ENCODE measurements at places on chromosomes 3 and 15.

DNA sequence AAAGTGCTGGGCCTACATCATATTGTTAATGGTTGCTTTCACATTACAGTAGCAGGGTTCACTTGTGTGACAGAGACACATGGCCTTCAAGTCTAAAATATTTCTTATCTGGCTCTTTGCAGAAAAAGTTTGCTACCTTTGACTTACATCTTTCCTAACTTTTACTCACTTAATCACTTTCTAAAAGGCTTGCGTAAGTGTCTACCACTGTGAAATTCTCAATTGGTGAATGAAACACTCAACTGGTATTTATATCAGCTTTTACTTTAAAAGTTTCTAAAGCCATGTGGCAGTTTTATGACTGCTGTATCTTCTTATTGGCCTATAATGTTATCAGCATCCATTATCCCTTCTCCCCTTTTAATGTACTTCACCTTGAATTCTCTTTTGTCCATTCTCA is 554.5 kb downstream of the ZIC1 start:
- DNase-seq, result no peak

DNA sequence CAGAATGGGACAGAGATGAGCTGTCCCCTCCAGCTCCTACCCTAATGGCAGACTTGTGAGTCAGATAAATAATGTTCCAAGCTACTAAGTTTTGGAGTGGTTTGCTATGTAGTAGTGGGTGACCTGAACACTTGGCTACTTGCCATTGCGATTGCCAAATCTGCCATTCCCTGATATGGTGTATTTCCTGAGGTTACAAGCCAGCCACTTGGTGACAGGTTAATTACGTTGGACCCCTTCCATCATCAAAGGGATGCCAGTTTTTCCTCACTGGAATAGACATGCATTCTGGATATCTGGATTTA is 33.6 kb downstream of the MORF4L1 start:
- no peak for DNase-seq

GRCh38 chr3:67296039-67296892 is 298.2 kb downstream of the KBTBD8 start:
- no peak for DNase-seq

DNA sequence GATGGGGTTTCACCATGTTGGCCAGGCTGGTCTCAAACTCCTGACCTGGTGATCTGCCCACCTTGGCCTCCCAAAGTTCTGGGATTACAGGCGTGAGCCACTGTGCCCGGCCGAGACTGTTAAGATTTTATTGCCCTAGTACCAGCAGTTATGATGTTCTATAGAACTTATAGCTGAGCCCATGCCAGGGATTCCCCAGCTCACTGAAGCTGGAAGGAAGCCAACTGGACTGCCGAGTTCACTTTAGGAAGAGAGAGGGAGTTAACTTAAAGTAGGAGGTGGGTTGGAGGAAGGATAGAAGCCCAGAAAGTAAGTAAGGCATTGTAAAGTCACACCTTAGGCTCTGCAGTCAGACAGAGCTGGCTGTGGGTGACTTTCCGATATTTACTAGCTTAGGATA is 101.1 kb upstream of the BOC start:
- no peak for DNase-seq

DNA sequence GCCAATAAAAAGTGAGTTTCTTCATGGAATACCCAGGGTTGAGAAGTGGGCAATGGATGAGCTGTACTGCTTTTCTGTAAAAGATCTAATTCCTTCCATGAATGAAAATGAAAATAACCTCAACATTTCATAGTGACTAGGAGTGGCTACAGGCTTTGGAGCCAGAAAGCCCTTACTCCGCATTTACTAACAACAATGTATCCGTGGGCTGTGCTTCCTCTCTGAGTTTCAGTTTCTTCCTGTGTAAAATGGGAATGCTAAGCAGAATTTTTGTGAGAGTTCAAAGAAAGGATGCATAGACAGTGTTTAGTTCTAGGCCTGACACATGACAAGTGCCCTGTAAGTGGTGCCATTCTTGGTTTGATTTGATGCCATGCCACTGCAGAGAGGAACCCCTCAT is 47.5 kb upstream of the TM4SF1 start:
- no peak for DNase-seq

DNA sequence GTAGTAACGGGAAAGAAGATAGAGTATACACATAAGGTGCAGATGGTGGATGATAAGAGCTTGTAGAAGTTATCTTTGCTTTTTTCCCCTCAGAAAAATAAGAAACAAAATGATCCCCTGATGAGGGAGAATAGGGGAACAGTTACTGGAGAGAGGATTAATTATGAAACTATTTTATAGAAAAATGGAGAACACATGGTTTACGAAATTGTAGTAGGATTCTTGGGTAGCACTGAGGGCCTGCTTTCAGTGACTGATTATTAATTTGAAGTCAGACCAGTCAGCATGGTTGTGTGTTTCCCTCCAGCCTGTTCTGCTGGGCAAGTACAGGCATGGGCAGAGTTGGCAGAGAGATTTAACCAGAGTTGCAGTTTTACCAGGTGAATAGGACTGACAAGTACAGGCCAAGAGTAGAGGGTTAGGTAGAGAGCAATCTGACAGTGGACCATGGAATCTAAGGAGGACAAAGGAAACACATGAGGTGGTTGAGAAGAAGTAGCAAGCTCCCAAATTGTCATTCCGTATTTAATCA is 5.9 kb downstream of the SLC49A4 start:
- no peak for DNase-seq

- no peak for DNase-seq
Observed at GRCh38 chr3:74646094-74646493, 31.6 kb upstream of the CNTN3 start.

DNA sequence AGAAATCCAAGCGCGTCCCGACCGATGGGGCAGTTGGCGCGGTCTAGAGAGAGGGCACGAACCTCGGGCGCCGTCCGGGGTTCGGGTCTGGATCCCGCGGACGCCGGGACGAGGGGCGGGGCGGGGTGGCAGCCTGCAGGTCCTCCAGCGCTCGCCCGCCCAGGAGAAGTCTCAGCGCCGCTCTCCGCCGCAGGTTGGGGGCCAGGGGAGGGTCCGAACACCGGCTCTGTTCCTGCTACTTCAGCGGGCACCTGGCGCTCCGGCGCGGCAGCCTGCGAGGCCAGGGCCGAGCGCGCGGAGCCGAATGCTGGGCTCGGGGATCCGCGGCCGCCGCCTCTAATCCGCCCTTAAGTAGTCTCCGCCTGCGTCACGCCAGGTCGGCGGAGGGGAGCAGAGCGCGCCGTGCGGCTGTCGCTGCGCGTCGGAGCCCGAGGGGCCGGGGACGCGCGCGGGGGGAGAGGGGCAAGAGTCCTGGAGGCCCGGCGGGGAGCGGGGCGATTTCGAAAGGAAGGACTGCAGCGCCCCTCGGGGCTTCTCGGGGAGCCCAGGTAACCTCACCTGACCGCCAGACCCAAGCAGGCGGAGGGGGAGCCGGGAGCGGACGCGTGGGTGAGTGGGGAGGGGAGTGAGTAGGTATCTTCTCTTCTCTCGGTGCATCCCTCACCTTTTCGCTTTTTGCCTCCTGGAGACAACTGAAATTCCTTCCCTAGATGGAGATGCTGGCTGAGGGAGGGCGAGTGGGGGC is at the start of gene GJD2:
GJD2 (minus strand) TSS at position 325 of the 745 bp plus-strand sequence. CDS start 510 bp downstream, outside the sequence.
- DNase-seq, result no peak

GRCh38 chr3:60636846-60637245 is 614.4 kb downstream of the FHIT start:
- DNase-seq, result no peak

DNA sequence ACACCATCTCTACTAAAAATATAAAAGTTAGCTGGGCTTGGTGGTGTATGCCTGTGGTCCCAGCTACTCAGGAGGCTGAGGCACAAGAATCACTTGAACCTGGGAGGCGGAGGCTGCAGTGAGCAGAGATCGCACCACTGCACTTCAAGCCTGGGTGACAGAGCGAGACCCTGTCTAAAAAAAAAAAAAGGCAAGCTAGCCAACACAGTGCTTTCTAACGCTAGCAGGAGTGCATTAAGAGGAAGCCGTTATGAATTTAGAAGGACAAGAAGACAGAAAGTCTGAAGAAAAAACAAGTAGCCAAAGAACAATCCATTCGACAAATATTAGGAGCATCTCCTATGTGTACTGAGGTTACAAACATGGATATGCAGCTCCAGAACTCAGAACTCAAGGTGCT is 28.6 kb downstream of the BHLHE40 start:
- no peak for DNase-seq

DNA sequence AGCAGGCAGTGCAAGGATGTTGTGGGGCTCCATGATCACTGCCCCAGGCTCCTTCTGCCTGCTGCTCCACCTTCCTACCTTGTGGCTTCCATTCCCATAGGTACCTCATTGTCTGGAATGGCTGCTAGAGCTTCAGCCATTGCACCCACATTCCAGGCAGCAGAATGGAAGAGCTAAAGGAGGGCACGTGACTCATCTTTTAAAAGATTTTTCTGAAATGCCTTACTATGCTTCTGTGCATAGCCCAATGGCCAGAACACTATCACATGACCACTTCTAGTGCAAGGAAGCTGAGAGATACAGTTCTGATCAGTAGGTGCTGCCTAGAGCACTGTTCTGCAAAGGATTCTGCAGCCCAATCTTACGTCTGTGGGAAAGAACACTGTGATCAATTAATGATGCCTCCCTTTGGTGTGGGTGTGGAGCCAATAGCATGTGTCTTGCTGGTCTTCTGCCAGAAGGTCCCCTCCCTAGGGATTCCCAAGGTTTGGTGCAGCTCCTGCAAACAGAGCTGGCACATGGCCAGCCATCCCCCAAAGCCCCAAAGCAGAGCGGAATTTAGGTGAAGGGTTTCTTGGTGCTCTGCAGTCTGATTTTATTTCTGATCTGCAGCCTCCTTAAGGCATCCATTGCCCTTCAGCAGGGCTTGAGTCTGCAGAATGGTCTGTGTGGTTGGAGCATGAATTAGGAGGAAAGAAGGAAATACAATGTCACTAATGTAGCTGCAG is 34.4 kb downstream of the SPSB4 start:
- no peak for DNase-seq

- DNase-seq, result no peak
Observed at GRCh38 chr15:87829332-87830050, 427.0 kb downstream of the NTRK3 start.

GRCh38 chr3:193842029-193842798 is 249.2 kb downstream of the OPA1 start:
- DNase-seq, result no peak

GRCh38 chr3:136792556-136793330 is 26.2 kb upstream of the SLC35G2 start:
- DNase-seq, result no peak

DNA sequence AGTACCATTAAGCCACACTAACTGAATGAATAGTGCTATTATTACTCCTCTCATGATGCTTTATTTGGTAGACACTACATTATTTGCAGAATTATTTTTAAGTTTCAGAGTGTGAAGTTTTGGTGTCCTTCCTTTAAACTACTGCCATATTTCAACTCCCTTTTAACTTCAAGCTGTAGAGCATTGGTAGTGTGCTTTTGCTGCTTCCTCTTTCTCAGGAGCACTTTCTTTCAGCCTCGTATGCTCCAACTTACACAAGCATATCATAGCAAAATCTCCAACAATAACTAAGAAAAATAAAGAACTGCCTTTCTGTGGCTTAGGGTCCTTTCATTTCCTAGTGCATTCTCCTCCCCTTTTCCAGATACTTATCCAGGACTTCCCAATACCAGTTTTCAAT is 476.4 kb upstream of the AGTR1 start:
- DNase-seq, result no peak

DNA sequence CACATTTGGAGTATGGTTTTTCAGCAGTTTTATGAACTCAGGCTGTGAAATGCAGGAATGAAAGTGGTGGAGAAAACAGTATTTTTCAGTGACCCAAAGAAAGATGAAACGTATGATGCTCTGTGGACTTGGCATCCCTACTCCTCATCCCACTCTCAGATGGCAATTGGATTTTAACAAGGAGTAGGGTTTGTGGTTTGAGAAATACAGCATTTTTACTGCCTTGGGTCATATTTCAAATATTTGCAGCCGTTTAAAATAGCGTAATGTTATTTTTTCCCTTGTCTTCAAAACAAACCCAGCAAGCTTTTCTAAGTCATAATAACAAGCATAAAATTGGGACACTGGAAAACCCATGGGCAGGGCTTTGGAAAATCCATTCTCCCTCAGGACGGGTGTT is 117.2 kb upstream of the LRIG1 start:
- no peak for DNase-seq

DNA sequence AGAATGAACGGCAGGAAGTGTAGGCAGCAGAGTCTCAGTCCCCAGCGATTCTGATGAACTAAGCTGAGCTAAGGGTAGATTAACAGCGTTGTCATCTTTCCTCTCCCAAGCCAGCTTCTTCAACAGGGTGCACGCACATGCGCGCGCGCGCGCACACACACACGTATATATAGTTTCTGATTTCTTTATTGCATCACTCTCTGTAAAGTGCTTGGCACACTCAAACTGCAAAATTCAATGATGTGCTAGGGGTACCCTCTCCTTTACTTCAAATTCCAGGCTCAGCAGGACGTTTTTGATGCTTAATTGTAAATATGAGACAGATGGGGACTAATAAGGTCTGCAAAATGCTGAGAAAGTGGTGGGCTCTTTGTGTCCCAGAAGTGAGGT is 26.1 kb upstream of the VPS8 start:
- no peak for DNase-seq

DNA sequence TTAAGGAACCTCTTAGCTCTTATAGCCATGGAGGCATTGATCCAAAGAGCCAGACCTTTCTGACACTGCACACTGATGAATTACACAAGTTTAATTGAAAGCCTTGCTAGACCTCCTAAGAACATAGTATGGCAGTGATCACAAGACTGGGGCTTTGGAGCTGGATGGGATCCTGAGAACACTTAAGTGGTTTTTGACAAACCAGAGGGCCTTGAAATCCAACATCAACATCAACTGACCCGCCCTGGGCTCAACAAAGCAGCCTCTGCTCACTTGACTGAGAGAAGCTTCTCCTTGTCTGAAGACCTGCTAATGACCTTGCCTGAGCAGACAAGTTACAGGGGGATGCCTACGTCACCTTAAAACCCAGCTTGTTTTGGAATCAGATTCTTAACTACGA is 257.6 kb downstream of the KLF13 start:
- DNase-seq, result no peak

DNA sequence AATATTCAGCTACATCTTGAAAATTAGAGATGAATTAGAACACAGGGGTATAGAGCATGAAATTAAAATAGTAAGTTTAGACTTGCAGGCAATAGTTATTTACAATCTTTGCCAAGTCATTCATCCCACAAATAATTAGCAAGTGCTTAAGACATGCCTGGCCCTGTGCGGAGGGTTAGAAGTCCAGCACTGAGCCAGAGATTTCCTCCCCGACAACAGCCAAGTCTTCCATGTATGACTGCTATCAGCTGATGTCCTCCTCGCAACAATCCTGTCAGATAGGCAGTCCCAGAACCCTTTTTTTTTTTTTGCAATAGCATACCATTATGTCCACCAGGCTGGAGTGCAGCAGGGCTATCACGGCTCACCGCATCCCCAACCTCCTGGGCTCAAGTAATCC is 14.6 kb downstream of the SIN3A start:
- DNase-seq, result no peak

Measured in stimulated activated CD4-positive, alpha-beta T cell treated with anti-CD3 and anti-CD28 coated beads, TNF-alpha, amount 100 ng/mL, for 4 hours (primary cell).